Activated T-helper 1 cell treated with Interleukin-2 at 50 U/mL for 16 hours (primary cell): ENCODE measurements at places on chromosomes 2 and 18.

- DNase-seq: no peak
Observed at GRCh38 chr2:14015113-14015630, 617.3 kb upstream of the LRATD1 start.

DNA sequence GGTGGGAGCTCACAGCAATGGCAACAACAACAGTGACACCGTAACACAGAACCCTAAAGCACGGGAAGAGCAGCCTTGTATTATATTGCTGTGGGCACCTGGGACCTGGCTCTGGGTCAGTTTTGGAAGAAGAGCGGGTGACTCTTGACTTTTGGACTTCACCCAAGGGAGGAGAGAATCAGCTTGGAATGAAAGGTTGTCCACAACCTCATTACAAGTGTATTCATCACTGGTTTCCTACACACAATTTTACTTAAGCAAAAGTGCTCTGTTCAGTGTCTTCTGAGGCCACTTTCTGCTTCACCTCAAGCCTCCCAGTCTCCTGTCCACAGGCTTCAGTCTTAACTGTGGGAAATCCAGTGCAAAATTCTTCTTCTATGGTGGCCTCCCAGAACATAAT is 263.8 kb downstream of the KCNE4 start:
- DNase-seq: no peak

- DNase-seq: no peak
Observed at GRCh38 chr2:237638176-237638575, 10.8 kb downstream of the LRRFIP1 start.

GRCh38 chr18:69880083-69880482 is 67.6 kb downstream of the CD226 start:
- DNase-seq: no peak

DNA sequence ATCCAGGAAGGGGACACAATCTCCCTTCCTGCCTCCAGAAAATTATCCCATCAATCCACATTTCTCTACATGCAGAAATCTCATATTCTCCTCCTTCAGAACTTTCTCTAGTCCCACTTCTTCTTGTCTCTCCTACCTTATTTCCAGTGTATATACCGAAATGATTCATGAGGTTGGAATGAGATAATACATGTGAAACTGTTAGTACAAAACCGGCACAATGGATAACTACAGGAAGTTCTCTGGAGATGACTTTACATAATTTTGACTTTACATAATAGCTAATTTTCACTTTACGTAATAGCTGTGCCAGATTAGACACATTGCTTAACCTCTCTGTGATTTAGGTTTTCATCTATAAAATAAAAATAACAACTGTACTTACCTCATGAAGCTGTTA is 801.3 kb downstream of the ERBB4 start:
- DNase-seq: no peak
